ENCODE measurements at places on chromosomes 5 and 9.

- no peak for DNase-seq
Measured at GRCh38 chr5:61047346-61047745, 102.3 kb downstream of the NDUFAF2 start.

GRCh38 chr9:108070861-108071260 is 581.3 kb upstream of the KLF4 start:
- DNase-seq: no peak

- DNase-seq: no peak
Measured at GRCh38 chr5:138936968-138937345, 61.8 kb upstream of the LRRTM2 start.

DNA sequence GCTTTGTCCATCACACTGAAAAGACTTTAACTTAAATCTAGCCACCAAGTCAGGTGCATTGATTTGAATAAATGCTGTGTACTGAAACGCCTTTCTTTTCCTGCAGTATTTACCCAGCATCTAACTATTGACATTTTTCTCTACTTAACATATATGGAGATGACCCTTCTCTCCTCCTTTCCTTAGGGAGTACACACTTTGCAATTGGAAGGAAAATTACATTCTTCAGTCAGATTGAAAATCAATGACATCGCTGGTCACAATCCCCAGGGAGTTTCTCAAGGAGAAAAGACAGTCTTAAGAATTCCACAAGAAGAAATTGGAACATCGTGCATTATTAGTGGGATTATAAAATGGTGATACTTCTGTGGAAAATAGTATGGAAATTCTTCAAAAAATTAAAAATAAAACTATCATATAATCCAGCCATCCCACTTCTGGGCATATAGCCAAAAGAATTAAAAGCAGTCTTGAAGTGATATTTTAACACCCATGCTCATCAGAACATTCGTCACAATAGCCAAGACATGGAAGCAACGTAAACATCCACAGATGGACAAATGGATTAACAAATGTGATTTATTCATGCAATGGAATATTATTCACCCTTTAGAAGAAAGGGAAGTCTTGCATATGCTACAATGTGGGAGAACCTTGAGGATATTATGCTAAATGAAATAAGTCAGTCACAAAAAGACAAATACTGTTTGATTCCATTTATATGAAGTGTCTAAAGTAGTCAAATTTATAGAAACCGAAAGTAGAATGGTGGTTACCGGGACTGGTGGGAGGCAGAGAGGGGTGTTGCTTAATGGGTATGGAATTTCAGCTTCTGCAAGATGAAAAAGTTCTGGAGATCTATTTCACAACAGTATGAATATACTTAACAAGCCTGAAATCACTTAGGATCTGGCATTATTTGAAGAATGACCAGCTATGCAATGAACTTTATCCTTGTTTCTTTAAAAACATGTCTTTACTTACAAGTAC is 14.3 kb upstream of the FREM1 start:
- peak; percentile 56 for DNase-seq

DNA sequence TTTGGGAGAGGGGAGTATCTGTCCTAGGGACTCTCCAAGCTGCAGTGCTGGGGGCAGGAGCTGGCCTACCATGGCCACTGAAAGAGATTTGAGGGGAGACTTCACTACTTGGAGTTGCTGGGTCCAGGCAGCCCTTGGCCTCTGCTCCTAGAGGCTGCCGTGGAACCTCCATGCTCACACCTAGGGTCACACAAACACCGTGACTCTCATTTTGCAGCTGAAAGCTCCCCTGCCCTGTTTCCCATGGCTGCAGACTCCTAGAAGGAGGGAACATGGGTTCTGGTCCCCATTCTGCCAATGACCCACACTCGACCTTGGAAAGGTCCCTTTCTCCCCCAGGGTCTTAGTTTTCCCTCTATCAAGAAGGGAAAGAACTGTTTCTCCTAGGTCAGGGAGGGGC is 147.1 kb upstream of the PPP1R26 start:
- DNase-seq: no peak

Data from fibroblast of skin of left biceps (primary cell).